ENCODE measurements at places on chromosomes 16 and 17. TPM values are rescaled to one million over a fixed set of nuclear protein-coding genes. Genes with fewer than 3 reads are reported as not detected.

PFN1 gene
- total RNA-seq, result 524 TPM

PROCA1 gene
- 1.6 TPM for total RNA-seq

GAST gene
- total RNA-seq, result not detected

EPN3 gene
- not detected for total RNA-seq

COPRS gene
- total RNA-seq, result 89.1 TPM

KRTAP1-1 gene
- total RNA-seq, result not detected

C1QL1 gene
- 0.32 TPM for total RNA-seq

Measured in bronchial smooth muscle cell (primary cell).